ENCODE measurements at places on chromosomes 2 and 18. TPM values are rescaled to one million over a fixed set of nuclear protein-coding genes. Genes with fewer than 3 reads are reported as not detected.
A peak's percentile ranks its signal among the peaks of the same experiment; 100 is the strongest.

The KIAA2012 gene
- not detected for total RNA-seq

The HOXD13 gene
- total RNA-seq, result not detected

DNA sequence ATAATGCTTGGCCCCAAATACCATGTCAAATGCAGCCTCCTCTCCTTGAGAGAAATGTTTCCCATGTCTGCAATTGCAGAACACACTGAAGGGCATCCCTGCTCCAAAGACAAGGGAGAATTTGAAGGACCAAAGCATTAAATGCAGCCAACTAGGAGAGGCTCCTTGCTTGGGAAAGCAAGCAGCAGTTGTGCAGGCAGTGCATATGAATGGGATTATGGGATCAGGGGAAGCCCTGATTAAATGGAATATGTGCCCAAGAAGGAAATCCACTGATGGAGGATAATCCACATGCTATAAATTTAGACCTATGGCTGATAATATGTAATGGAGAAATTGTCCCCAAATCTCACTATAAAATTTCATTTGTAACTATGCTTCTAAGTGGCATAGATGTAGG is 116.1 kb downstream of the NCKAP5 start:
- H3K4me3 ChIP-seq, result no peak overlapping the region
- no peaks in the 10 kb centered on the region for H3K4me1 ChIP-seq
- no peaks in the 10 kb centered on the region for H3K36me3 ChIP-seq
- H3K27ac ChIP-seq, result no peak overlapping the region

DNA sequence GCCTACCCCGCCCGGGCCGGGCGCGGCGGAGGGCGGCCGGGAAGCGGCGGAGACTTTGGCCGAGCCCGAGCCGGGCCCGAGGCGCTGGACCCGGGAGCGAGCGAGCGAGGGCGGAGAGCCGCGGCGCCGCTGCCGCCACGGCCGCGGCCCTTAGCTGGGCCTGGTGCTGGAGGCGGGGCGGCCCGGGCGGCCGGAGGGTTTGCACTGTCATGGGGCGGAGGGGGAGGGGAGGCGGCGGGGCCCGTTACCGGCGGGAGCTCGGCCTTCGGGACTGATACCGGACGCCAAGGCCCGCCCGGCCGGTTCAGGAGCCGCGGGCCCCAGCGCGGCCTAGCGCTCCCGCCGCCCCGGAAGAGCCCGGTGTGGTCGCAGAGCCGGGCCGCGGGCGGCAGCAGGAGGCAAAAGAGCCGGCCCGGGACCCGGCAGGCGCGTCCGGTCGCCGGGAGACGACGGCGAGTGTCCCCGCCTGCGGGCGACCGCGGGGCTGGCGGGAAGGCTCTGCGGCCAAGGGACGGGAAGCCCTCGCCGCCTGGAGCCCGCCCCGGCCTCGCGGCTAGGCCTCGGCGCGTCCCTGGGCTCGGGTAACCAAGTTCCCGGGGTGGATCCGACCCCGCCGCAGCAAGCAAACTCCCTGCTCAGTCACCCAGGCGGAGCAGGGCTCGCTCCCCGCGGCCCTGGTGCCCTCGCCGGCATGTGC is 697 bp downstream of the KCMF1 start:
- peaks cover 41% of the 10 kb centered on the region for H3K36me3 ChIP-seq
- H3K4me3 ChIP-seq, result peak overlapping the region; percentile 90
- no peaks in the 10 kb centered on the region for H3K27me3 ChIP-seq
- H3K4me1 ChIP-seq, result peaks cover 42% of the 10 kb centered on the region
- H3K27ac ChIP-seq, result peak overlapping the region; percentile 86

The VIL1 gene
- not detected for total RNA-seq

The ACP1 gene
- 168 TPM for total RNA-seq

- DNase-seq, result no peak
- H3K27me3 ChIP-seq, result peaks cover 22% of the 10 kb centered on the region
- no peaks in the 10 kb centered on the region for H3K36me3 ChIP-seq
- H3K4me3 ChIP-seq, result no peak overlapping the region
- no peak overlapping the region for H3K27ac ChIP-seq
These were observed 51.5 kb upstream of the ITGB6 start for GRCh38 chr2:160251569-160251968.

DNA sequence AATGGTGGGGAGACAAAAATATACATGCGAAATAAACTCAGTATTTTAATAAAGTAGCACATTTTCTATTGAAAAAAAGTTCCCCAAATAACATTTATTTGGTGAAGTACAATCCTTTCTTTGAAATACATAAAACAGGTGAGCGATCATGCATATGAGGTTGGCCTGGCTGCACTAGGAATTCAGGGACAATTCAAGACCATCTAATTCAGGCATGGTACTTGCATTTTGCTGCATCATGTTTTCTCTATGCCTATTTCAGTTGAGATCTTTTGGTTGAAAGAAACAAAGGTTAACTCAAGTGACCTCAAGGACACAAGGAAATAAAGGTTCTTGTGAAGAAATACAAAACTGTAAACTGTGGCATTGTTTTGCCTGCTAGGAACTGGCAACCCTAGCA is 19.8 kb upstream of the TAF4B start:
- H3K27me3 ChIP-seq, result peaks cover 3% of the 10 kb centered on the region
- H3K4me3 ChIP-seq, result no peak overlapping the region
- no peak for DNase-seq
- no peak overlapping the region for H3K27ac ChIP-seq
- H3K4me1 ChIP-seq, result peaks cover 5% of the 10 kb centered on the region

DNA sequence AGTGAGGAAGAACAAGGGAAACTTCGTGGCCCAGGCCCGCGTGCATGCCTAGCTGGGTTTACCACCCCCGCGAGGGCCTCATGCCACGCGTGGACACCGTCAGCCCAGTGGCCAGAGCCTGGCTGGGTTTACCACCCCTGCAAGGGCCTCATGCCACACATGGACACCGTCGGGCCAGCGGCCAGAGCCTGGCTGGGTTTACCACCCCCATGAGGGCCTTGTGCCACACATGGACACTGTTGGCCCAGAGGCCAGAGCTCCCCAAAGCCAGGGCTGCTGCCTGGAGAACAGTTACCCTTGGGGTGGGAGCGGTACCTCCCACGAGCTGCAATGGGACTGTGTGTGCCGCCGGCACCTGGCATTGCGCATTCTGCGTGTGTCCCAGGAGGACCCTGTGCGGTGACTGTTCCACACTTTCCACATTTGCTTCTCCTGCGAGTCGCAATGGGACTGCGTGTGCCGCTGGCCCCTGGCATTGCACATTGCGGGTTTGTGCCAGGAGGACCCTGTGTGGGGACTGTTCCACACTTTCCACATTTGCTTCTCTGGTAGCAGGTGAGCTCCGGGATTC is 105.6 kb upstream of the CTDP1 start:
- no peaks in the 10 kb centered on the region for H3K27me3 ChIP-seq
- H3K4me3 ChIP-seq, result no peak overlapping the region
- peaks cover 5% of the 10 kb centered on the region for H3K4me1 ChIP-seq
- no peaks in the 10 kb centered on the region for H3K36me3 ChIP-seq
- no peak for DNase-seq

The KCNF1 gene
- not detected for total RNA-seq

DNA sequence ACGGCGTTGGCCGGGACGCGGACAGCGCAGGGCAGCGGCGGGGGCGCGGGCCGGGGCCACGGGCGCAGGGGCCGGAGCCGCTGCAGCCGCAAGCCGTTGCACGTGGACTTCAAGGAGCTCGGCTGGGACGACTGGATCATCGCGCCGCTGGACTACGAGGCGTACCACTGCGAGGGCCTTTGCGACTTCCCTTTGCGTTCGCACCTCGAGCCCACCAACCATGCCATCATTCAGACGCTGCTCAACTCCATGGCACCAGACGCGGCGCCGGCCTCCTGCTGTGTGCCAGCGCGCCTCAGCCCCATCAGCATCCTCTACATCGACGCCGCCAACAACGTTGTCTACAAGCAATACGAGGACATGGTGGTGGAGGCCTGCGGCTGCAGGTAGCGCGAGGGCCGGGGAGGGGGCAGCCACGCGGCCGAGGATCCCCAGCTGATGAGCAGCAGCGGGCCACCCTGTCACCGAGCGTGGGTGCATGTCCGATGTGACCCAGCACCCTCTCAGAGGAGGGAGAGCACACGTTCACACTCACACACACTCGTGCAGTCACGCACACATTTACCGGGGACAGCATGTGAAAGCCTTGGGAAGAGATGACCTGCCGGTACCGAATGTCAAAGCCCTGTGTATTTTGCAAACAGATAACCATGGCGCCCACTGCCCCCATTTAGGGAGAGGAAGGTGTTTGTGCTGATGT is 4.2 kb downstream of the GDF7 start:
- H3K27ac ChIP-seq, result no peak overlapping the region
- H3K4me3 ChIP-seq, result no peak overlapping the region
- H3K4me1 ChIP-seq, result no peaks in the 10 kb centered on the region
- peaks cover 37% of the 10 kb centered on the region for H3K27me3 ChIP-seq

- peaks cover 3% of the 10 kb centered on the region for H3K27me3 ChIP-seq
- no peak for DNase-seq
These were observed 178.2 kb upstream of the RASGRP3 start for GRCh38 chr2:33298233-33298632.

The MAPK4 gene
- total RNA-seq, result not detected

- no peak for DNase-seq
- H3K4me3 ChIP-seq, result no peak overlapping the region
- H3K36me3 ChIP-seq, result no peaks in the 10 kb centered on the region
- no peak overlapping the region for H3K27ac ChIP-seq
These were observed 101.6 kb downstream of the PTGR3 start for GRCh38 chr18:75107196-75107930.

The ACMSD gene
- not detected for total RNA-seq

The ALLC gene
- not detected for total RNA-seq

DNA sequence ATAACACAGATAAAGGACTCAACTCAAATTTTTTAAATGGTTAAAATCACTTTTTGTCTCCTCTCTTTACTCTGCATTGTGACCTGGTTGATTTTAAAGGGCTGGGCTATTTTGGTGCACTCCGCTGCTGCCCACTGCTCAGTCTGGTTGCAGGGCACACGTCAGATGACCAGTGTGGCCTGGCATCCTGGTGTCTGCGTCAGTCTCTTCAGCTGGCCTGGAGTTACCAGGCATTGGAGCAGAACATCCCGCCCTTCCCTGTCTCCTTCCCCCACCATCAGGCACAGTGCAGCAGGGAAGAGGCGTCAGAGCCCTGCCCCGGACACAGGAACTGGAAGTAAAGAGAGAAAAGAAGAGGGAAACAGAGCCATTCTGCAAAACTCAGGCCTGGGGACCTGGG is 8.9 kb downstream of the C1QL2 start:
- no peaks in the 10 kb centered on the region for H3K36me3 ChIP-seq
- H3K4me1 ChIP-seq, result no peaks in the 10 kb centered on the region
- H3K27me3 ChIP-seq, result peaks cover 12% of the 10 kb centered on the region
- no peak overlapping the region for H3K4me3 ChIP-seq
- no peak overlapping the region for H3K27ac ChIP-seq
- DNase-seq, result no peak

DNA sequence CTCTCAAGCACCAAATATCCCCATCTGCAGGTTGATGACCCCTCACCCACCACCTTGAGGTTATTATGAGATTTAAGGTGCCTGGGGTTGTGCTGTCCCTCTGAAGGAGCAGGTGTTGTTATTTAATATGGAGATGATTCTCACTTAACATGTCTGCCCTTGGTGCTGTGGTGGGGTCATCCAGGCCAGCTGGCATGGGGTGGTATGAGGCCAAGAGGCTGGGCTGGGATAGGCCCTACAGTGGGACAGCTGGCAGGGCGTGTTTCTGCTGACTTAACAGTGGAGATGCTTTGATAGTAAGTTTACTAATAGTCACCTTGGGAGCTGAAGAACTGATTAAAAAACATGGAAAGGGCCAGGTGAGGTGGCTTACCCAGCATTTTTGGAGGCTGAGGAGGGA is 22.4 kb downstream of the SERPINB12 start:
- H3K36me3 ChIP-seq, result no peaks in the 10 kb centered on the region
- H3K4me3 ChIP-seq, result no peak overlapping the region
- H3K27ac ChIP-seq, result no peak overlapping the region

The GPR45 gene
- total RNA-seq, result not detected

DNA sequence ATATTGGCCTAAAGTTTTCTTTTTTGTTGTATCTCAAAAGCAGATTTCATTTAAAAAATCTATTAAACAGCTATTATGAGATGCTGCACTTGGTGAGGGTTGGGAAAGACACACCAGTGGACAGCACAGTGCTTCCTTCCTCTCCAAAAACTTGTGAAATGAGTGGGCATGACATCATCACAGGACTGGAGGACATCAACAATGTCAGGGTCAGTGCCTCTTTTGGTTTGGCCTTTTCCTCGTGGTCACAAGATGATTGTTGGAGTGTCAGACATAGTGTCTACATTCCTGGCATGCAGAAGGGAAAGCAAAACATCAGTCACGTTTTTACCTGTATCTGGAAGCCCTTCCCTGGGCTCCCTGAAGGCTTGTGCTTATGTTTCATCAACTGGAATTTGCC is 49.6 kb downstream of the IL1R2 start:
- peaks cover 20% of the 10 kb centered on the region for H3K4me1 ChIP-seq
- no peak for DNase-seq
- H3K4me3 ChIP-seq, result no peak overlapping the region
- H3K27me3 ChIP-seq, result peaks cover 41% of the 10 kb centered on the region

DNA sequence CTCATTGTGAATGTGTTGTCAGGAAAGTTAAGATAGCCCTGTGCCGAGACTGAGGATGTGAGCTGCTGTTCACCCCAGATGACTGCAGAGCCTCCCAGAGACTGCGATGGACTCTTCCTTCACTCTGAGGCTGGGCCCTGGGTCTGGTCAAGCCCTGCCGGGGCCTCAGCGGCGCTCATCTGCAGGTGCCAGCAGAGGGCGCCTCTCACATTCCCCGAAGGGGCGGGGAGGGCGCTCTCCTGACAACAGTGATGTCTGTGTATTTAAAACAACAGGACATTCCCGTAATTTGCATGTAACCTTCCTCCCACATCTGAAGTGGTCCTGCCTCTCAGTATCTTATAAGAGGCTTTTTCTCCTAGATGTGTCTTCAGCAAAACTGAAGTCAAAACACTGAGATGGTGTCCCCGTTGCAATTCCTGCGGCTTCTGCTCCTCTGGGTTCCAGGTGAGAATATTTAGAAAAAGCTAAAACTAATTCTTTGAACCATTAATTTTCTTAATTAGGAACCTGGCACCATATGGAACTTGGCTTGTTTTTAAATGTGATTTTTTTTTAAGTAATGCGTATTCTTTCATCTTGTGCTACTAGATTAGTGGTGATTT is 1377.9 kb downstream of the RPIA start:
- no peaks in the 10 kb centered on the region for H3K27me3 ChIP-seq
- no peaks in the 10 kb centered on the region for H3K36me3 ChIP-seq
- no peaks in the 10 kb centered on the region for H3K4me1 ChIP-seq

The SLC35F5 gene
- 39.6 TPM for total RNA-seq

DNA sequence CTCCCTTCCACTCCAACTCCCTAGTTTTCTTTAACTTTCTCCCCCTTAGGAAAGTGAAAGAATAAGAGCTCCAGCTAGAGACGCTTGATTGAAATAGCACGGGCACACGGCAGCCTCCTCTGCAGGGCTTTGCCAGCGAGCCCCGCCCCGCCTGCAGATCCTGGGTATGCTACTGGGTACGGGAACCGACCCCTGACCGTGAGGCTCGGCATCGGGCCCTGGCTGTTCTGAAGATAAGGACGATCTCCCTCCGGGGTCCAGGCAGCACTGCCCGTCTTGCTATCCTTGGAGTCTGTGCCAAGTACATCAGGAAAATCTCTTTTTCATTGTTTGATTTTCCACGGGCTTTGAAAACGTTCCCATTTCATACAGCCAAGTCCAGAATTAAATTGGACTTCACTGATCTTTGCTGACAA is 284.5 kb downstream of the MTX2 start:
- H3K36me3 ChIP-seq, result no peaks in the 10 kb centered on the region
- peaks cover 42% of the 10 kb centered on the region for H3K27me3 ChIP-seq
- H3K27ac ChIP-seq, result no peak overlapping the region
- H3K4me3 ChIP-seq, result peak overlapping the region; percentile 73
